ENCODE measurements at places on chromosomes 11 and 22.

DNA sequence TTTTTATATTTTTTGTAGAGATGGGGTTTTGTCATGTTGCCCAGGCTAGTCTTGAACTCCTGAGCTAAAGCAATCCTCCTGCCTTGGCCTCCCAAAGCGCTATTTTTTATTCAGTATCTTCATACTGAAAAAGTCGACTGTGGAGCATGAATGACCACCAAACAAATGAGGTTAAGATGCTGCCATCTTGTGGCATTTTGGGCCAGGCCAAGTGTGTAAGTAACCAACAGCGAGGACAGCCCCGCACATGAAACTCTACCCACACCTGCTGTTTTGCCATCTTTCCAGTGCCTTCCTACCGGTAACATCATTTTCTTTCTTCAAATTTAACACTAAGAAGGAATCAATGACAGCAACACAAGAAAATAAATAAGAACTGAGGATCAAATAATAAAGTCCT lies 32.2 kb upstream of the AQP11 start:
- H3K27ac ChIP-seq: no peak overlapping the region
- H3K4me1 ChIP-seq: no peaks in the 10 kb centered on the region
- H3K36me3 ChIP-seq: no peaks in the 10 kb centered on the region
- DNase-seq: no peak

DNA sequence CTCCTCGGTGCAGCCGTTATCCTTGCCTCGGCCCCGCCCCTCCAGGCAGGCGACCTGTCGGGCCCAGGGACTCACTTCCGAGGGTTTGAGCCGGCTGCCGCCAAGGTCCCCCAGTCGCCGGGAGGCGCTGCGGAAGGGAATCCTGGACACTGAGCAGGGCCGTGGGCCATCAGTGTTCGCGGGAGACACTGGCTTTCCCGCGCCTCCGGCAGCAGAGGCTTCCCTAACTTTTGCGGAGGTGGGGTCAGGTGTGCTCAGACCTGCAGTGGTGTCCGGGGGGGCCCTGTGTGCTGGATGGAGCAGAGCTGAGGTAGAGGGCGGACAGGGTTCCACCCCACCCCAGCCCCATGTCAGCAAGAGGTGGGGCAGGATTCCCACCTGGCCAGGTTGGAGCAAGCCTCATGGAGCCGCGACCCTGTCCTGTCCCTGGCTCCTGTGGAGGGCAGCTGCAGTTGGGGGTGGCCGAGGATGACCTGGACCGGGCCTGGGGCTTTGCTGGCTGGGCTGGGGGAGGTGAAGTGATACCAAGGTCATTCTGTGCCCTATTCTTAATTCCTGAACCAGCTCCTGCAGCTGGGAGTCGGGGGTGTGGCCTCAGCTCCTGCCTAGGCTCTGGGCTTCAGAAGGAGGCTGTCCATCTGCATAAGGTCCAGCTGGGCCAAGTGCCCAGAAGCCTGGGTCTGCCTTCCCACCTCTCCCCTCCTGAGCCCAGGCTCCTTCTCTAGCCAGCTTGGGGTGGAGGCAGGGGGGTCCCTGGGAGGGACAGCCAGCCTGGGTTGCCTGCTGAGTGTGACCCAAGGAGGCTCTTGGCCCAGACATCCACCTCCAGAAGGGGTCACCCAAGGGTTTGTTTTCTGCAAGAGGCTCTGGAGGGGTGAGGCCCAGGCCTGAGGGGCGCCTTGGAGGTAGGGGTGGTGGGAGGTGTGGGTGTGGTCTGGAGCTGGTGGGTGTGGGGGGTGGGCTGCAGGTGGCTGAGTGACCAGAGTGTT lies 8.4 kb downstream of the TSPAN4 start:
- peaks cover 57% of the 10 kb centered on the region for H3K4me1 ChIP-seq
- H3K27me3 ChIP-seq: peaks cover 25% of the 10 kb centered on the region
- no peak for DNase-seq

DNA sequence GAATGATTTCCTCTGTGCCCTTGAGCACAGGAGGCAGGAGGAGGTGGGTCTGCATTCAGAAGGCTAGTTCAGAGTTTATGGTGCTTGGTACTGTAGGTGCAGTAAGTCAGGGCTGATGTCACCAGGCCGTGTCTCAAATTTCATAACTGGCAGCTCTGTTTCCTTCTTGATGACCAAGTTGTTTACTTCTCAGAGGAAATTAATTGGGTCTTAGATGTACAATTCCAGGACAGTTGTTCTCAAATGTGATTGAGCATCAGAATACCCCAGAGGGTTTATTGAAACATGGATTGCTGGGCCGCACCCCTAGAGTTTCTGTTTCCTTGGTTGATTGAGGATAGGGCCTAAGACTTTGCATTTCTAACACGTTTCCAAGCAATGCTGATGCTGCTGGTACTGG lies 6.2 kb downstream of the AMOTL1 start:
- no peaks in the 10 kb centered on the region for H3K36me3 ChIP-seq
- peaks cover 17% of the 10 kb centered on the region for H3K4me1 ChIP-seq
- H3K27ac ChIP-seq: no peak overlapping the region
- no peaks in the 10 kb centered on the region for H3K27me3 ChIP-seq
- H3K4me3 ChIP-seq: no peak overlapping the region
- no peak for DNase-seq

- peaks cover 33% of the 10 kb centered on the region for H3K4me1 ChIP-seq
- H3K4me3 ChIP-seq: no peak overlapping the region
- H3K36me3 ChIP-seq: peaks cover 25% of the 10 kb centered on the region
- DNase-seq: no peak
- no peaks in the 10 kb centered on the region for H3K27me3 ChIP-seq
- H3K27ac ChIP-seq: no peak overlapping the region
Measured at GRCh38 chr11:72820439-72821139, 6.4 kb downstream of the ATG16L2 start.

GRCh38 chr11:23206741-23207336 lies 346.6 kb upstream of the CCDC179 start:
- H3K4me1 ChIP-seq: no peaks in the 10 kb centered on the region
- no peaks in the 10 kb centered on the region for H3K36me3 ChIP-seq
- no peak for DNase-seq
- H3K27ac ChIP-seq: no peak overlapping the region
- no peaks in the 10 kb centered on the region for H3K27me3 ChIP-seq

DNA sequence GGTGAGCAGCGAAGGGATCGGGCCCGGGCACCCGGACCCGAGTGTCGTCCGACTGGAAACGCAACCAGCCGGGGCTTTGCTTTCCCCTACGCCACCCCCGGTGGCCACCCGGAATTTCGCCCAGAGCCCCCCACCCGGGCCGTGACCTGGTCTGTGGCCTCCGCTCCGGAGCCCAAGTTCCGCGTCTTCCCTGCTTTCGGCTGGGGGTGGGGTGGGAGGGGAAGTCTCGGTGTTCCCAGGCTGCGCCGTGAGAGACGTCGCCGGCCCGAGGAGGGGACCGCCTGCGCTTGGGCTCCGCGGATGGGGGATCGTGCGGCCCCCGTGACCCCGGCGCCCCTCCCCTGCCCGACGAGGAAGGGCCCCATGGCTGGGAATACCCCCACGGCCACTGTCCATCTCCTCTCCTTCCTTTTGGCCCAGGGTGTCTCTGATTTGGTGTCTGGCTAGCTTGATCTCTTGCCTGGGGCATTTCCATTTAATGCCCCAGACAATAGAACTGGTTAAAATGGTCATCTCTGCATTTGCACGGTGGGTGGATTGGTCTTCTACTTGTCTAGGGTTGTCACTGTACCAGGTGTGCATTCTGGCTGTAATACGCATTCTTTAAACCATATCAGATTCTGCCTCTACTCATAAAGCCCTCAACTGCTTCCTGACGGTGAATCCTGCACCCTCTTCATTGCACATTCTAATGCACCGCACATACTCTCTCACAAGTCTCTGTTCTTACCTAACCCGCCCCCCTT lies 789 bp downstream of the SIK2 start:
- DNase-seq: peak; percentile 43
- H3K27ac ChIP-seq: peak overlapping the region; percentile 92
- no peaks in the 10 kb centered on the region for H3K27me3 ChIP-seq
- H3K36me3 ChIP-seq: no peaks in the 10 kb centered on the region

GRCh38 chr22:44554411-44554810 lies 56.4 kb upstream of the RTL6 start:
- no peaks in the 10 kb centered on the region for H3K4me1 ChIP-seq
- H3K27me3 ChIP-seq: no peaks in the 10 kb centered on the region
- H3K4me3 ChIP-seq: no peak overlapping the region

DNA sequence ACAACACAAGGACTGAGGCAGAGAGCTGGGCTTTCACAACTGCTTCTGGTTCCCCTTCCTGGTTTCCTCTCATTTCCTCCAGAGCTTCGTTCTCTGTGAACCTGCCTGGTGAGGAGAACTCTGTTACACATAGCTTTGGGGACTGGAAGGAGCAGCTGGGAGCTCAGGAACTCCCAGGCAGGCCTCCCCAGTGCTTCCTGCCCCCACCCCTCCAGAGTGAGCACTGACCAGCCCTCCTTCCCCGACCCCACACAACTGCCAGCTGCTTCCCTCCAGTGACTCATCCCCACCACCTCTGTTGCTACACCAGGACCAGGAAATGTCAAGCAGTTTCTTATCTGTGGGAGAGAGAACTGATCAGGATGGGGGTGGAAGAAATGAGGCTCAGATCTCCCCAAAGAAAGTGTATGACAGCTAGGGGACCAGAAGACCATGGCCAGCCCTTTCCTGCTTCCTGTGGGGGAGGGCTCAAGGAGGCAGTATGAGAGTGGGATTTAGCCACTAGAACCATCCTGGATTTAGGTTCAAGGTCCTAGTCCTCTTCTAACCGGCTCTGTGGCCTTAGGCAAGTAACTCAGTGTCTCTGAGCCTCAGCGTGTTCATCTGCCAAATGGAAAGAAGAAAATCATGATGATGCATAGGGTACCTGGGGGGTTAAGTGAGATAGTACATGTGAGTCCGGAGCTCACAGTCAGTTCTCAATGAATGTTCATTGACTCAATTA lies 4.5 kb upstream of the TP53I11 start:
- DNase-seq: peak; percentile 88
- H3K36me3 ChIP-seq: no peaks in the 10 kb centered on the region
- H3K27me3 ChIP-seq: no peaks in the 10 kb centered on the region
- H3K4me1 ChIP-seq: peaks cover 25% of the 10 kb centered on the region

DNA sequence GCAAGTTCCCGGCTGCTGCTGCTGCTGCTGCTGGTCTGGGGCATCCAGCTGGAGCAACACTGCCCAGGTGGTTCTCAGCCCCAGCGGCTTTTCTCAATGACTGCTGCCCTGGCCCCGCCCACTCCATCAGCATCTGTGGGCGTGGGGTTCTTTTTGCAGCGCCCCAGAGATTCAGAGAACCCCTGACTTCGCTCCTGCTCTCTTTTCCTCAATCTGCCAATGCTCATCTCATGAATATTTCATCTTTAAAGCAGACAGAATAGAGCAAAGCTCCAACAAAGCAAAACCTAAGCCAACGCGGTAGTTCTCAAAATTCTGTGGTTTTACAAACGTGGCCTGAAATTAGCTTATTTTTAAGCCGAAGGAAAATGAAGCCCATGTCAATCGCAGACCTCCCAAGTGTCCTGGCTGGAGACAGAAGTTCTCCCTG lies 363.6 kb downstream of the CTTN start:
- H3K4me1 ChIP-seq: no peaks in the 10 kb centered on the region
- no peaks in the 10 kb centered on the region for H3K36me3 ChIP-seq
- H3K27ac ChIP-seq: no peak overlapping the region
- H3K4me3 ChIP-seq: no peak overlapping the region

DNA sequence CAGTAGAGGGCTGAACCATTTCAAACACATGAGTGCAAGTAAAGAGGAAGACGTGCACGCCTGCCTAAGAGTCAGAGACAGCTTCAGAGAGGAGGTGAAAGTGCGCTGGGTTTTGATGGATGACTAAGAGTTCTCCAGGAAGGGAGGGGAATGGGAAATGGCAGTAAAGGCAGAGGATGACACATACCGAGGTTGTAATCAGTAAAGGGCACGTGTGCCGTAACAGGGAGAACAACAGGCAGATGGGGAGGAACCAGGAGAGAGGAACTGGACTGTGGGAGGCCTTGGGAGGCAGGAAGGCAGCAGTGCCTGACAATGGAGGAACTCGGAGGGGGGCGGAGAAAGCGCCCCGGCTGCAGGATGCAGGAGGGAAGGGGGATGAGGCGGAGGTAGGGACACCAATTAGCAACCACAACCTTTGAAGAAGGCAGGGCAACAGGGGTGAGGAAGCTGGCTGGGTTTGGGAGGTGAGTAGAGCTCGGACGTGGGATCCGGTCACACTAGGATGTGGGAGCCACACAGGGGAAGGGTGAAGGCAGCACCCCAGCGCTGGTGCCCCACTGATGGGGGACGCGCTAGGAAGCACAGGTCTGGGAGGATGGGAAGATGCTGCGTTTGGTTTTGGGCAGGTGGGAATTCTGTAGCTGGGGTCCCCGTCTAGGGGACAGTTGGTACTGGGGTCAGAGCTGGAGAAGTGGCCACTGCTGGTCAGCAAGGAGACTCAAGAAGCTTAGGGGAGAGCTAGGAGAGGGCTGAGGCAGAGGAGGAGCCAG lies 67.4 kb downstream of the SCUBE1 start:
- no peak overlapping the region for H3K27ac ChIP-seq
- H3K4me1 ChIP-seq: peaks cover 6% of the 10 kb centered on the region
- no peaks in the 10 kb centered on the region for H3K36me3 ChIP-seq
- no peak overlapping the region for H3K4me3 ChIP-seq
- DNase-seq: no peak

DNA sequence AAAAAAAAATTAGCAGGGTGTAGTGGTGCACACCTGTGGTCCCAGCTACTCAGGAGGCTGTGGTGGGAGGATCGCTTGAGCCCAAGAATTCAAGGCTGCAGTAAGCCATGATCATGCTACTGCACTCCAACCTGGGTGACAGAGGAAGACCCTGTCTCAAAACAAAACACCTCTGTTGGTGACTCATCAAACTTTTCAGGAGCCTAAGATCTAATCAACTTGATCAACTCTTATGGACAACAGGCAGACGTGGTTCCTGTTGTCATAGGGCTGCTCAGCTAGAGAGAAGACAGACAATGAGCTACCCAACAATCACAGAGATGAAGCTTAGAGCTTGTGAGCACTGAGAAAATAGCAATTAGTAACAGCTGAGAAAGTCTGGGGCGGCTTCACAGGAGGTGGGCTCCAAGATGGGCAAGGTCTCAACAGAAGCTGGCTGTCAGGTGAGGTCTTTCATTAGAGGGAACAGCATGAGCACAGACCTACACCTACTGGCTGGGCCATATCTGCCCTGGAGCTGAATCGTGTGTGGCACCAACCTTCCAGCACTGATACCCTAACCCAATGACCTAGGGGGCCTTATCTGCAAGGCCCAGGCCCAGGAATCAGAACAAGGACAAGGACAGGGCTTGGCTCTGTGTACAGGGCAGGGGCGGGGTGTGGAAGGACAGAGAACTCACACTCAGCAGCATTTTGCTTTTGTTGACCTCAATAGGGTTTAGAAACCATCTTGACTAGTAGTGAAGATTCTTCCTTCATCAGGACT lies 7.2 kb upstream of the UCP3 start:
- H3K36me3 ChIP-seq: peaks cover 13% of the 10 kb centered on the region
- H3K4me1 ChIP-seq: peaks cover 37% of the 10 kb centered on the region
- H3K27ac ChIP-seq: no peak overlapping the region
- no peaks in the 10 kb centered on the region for H3K27me3 ChIP-seq

DNA sequence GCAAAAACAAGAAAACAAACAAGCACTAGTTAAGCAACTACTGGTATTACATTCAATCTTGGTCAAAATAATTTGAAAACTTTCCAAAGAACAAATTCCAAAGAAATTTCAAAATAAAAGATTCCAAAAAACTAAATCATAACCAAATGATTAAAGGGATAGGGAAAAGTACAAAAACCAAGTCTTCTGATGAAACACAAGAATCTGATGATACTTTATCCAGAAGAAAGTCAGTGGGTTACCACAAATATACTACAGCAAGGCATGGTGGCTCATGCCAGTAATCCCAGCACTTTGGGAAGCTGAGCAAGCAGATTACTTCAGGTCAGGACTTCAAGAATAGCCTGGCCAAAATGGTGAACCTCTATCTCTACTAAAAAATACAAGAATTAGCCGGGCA lies 59.1 kb downstream of the NUP98 start:
- DNase-seq: no peak
- peaks cover 89% of the 10 kb centered on the region for H3K36me3 ChIP-seq
- H3K27ac ChIP-seq: no peak overlapping the region
- H3K4me1 ChIP-seq: peaks cover 4% of the 10 kb centered on the region
- no peaks in the 10 kb centered on the region for H3K27me3 ChIP-seq

All from stomach (tissue), 19 donors.